Stimulated activated CD4-positive, alpha-beta T cell treated with anti-CD3 and anti-CD28 coated beads, Interleukin-12 subunit alpha, Interleukin-12 subunit beta, amount 100 ng/mL, for 48 hours (primary cell): ENCODE measurements at places on chromosomes 13 and 19.

- no peak for DNase-seq
Observed at GRCh38 chr13:93455861-93456260, 229.3 kb downstream of the GPC6 start.

DNA sequence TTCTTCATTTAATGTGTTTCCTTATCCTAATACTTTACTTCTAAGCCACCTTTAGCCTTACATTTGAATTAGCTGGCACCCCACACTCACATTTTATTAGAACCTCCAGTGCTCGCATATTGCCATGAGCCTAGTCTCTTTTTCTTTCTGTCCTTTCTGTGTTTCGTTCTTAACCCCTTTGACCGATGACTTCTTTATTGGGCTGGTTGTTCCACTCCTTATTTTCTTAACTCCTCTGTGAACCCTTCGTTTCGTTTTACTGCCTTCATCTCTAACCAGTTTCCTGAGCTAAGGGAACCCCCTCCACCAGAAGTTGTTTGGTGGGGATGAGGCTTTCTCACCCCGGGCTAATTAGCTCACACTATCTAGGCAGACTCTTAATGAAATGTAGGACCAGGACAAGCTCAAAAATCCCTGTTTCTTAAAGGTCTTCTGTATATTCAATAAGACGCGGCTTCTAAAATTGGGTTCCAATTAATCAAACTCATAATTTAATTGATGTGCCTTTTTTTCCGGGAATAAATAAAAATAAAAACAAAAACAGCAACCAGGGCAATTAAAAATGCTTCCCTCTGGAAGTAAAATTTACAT lies 19.1 kb upstream of the ARHGEF7 start:
- no peak for DNase-seq

GRCh38 chr19:34365463-34366401 lies 736 bp downstream of the GPI start:
- no peak for DNase-seq

- DNase-seq = no peak
Observed at GRCh38 chr13:42686165-42686564, 95.2 kb upstream of the FAM216B start.

DNA sequence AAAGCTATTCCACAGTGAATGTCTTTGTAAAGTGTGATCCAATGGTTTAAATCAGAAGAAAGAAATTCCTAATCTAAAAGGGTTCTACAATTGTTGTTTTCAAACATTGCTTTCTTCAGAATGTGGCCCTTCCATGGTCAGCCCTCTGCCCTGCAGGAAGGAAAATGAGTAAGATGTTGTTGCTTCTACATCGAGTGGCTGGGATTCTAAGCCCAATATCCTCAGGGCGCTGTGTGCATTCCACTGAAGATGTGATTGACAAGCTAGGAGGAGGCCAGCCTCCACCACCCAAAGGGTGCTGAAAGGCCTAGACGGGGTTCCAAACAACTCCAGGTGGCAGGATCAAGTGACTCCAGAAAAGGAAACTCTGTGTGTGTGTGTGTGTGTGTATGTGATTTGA lies 316.9 kb upstream of the TSHZ3 start:
- no peak for DNase-seq

GRCh38 chr13:79880818-79881217 lies 399.9 kb downstream of the NDFIP2 start:
- no peak for DNase-seq

- DNase-seq = no peak
Observed at GRCh38 chr19:6602729-6603114, 11.8 kb upstream of the CD70 start.

DNA sequence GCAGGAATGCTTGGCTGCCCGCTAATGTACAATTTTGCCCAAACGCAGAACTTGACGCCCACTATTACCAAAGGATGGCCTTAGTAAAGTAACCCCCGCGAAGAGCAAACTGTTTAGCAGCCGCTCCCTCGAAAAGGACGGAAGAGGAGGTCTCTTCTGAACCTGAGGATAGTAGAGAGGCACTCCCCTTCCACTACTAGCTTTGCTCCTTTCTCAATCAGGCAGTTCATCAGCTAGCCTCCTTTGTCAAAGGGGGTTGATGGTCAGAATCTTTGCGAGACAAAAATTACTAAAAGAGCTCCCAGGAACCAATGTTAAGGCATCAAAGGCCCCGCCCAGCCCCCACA lies 534 bp downstream of the CAB39L start:
- no peak for DNase-seq

- DNase-seq = no peak
Observed at GRCh38 chr19:8501516-8501915, 924 bp downstream of the PRAM1 start.

DNA sequence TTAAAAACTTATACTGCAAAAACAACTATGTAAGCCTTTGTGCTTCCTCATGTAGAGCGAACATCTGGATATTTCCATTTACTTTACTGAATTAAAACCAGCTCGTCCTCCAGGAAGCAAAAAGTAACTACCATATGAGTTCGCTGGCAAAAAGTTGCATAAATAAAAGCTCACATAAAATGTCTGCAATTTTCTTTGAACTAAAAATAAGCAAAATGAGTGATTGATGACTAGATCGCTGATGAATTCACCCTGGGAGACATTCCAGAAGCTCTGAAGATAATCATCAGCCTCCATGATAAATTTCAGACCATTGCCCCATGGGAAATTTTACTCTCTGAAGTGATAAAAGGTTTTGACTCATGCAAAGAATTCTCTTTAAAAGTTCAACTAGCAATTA lies 67.3 kb upstream of the SACS start:
- no peak for DNase-seq

GRCh38 chr13:21530656-21531055 lies 71.6 kb upstream of the ZDHHC20 start:
- no peak for DNase-seq

DNA sequence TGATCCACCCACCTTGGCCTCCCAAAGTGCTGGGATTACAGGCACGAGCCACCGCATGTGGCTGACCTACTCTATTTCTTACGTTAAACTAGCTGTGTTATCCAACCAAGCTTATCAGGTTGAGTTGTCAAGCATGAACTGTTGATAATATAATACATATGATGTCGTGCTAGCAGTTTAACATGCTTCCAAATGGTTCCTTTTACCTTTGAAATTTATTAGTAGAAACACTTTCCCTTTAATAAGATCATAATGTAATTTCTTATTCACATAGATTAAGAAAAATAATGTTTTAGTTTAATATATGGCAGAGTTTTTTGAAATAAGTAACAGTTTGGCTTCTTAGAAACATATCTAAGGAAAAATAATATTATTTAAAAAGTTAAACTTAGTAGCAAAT lies 34.4 kb upstream of the VWA8 start:
- no peak for DNase-seq

DNA sequence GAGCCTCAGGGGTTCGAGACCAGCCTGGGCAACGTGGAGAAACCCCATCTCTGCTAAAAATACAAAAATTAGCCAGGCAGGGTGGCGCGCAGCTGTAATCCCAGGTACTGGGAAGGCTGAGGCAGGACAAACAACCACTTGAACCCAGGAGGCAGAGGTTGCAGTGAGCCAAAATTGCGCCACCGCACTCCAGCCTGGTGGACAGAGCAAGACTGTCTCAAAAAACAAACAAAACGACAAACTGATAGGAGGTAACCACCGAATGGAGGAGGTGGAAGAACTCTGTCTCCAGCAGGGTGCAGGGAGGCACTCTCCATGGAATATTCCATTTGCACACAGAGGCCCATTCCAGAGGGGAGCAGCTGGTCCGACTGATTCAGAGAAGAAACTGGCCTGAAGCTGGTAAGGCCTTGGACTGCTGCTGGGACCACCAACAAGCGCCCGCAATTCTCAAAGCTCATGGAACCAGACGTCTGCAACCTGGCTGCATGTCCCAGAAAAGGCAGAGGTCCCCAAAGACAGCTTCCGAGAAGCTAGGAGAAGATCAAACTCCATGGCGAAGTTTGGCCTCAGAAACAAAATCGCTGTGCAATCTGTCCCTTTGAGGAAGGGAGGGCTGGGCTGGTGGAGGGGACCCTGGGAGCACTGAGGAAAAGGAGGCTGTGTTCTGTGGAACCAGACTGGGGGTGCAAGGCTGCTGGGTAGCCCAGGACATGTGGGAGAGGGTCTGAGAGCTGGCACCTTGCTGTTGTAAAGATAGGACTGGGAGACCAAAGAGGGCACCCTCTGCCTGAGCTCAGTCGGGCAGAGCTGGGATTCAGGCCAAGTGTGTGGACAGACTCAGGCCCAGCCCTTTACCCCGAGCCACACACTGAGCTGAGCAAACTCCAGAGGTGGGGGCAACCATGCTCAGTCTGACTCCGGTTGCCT lies 35.2 kb downstream of the SLC25A42 start:
- no peak for DNase-seq

DNA sequence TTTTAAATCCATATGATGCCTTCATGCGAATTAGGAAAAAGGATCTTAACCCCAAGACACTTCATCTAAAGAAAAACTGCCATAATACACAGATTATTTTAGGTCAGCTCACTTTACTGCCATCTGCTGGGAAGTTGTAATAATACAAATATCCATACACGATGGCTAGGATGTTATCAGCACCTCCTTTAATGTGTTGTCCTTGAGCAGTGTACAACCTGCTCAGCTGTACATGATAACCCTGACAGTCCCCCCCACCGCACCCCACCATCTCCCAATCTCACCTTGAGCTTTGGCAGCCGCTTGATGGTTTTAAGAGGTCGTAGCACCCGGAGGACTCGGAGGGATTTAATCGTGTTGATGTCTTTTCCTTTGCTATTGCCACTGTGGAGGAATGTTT lies 112.2 kb downstream of the IER2 start:
- no peak for DNase-seq

GRCh38 chr13:27770809-27771208 lies 21.5 kb upstream of the GSX1 start:
- no peak for DNase-seq

DNA sequence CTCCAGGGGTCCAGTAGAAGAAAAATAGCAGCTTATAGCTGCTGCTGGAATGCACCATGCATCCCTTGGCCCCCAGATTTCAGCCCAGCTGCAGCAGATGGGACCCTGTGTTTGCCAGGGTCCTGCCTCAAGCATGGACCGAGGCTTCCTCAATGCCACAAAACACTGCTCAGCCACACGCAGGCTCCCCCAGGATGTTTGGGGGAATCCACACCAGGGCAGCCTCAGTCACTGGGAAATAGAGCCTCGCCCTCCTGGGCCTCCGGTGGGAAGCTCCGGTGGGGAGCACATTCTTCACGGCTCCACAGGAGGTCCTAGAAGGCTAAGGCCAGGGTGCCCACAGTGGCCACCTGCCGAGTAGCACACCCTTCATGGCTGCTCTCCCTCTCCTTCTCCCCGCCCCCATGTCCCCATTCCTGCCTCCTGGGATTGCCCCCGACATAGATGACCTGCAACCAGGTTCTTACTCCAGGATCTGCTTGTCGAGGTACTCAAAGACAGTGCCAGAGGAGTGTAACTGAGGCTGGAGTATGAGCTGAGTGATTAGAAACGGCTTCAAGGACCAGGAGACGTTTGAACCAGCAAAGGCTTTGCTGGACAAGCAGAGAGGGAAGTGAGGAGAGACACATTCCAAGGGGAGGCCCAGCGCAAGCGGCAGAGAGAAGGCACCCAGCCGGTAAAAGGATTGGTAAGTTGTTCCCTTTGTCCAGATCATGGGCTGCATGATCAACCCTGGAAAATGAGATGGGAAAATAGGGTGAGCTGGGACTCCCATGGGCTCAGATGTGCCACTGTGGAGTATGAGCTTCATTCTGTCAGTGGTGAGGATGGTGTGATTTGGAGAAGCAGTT lies 110.7 kb upstream of the UQCRFS1 start:
- DNase-seq = no peak

- no peak for DNase-seq
Observed at GRCh38 chr19:17741456-17741855, 9.8 kb upstream of the FCHO1 start.

DNA sequence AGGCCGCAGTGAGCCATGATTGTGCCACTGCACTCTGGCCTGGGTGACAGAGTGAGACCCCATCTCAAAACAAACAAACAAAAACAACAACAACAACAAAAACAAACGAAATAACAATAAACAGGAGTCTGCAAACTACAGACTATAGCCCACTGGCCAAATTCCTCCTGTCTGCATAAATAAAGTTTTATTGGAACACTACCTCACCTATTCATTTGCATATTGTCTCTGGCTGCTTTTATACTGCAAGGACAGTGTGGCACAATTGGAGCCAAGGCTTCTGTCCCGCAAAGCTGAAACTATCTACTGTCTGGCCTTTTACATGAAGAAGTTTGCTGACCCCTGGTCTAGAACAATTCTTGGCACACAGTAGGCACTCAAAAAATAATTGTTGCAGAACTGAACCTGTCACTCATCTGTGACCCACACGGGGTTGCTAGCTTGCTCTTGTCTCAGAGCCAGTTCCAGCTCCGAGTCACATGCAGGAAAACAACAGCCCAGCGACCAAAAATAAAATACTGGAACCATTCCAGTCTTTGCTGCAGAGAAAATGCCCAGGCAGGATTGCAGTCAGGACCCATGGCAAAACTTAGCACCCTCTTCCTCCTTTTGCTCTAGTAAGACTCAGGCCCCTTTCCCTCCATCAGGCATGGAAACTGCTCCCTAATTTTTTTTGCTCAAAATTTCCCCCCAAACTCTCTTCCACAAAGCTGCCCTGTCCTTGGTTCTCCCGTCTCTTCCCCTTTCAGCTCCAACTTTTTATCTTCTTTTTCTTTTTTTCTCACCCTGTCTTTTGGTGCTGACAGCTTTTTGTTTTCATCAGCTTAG lies 4.8 kb upstream of the MYH14 start:
- DNase-seq = no peak

- no peak for DNase-seq
Observed at GRCh38 chr19:41564515-41565378, 11.2 kb upstream of the CEACAM21 start.

GRCh38 chr13:99624936-99625540 lies 123.8 kb downstream of the TM9SF2 start:
- no peak for DNase-seq

- no peak for DNase-seq
Observed at GRCh38 chr19:4454747-4455718, 2.6 kb downstream of the UBXN6 start.

GRCh38 chr13:35856721-35857364 lies 274.3 kb downstream of the DCLK1 start:
- no peak for DNase-seq

GRCh38 chr13:87798536-87798935 lies 127.4 kb downstream of the SLITRK5 start:
- DNase-seq = no peak

- DNase-seq = no peak
Observed at GRCh38 chr19:41671486-41671885, 16.6 kb downstream of the CEACAM7 start.

GRCh38 chr13:92806215-92806614 lies 420.4 kb upstream of the GPC6 start:
- DNase-seq = no peak

DNA sequence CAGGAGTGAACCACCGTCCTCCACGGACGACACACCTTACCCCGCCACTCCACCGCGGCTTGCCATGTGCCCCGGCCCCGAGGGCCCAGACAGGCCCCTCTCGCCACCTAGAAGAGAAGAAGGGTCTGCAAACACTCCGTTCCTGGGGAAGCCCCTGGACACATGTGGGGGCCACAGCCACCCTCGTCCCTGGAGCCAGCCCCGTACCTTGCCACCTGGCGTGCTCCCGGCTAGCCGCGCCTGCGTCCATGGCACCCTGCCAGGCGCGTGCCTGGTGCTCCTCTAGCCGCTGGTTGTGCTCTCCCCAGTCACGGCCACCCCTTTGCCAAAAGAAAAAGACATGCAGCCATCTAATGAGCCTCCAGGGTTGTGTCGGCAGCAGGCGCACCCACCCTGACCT lies 19.9 kb upstream of the TINCR start:
- DNase-seq = no peak
